ENCODE measurements at places on chromosomes 6 and 20.

- no peak for DNase-seq
Observed at GRCh38 chr20:19889011-19889953, 127.9 kb upstream of the NAA20 start.

DNA sequence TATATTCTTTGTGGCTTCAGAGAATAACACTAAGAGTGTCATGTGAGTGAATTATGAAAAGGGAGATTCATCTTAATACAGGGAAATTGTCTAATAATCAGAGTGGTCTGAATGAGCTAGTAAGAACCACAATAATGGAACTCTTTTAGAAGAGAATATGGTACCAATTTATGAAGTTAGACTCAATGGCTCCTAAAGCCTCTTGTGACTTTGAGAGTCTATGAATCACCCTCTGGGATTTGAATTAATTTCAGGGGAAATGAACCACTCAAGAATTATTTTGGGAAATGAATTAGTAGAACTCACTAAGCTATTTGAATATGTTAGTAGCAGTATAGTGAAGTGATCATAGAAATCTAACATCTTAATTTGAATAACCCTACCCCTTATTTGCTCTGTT is 14.3 kb downstream of the PCMT1 start:
- DNase-seq: no peak

GRCh38 chr20:62416651-62417637 is 9.9 kb upstream of the CABLES2 start:
- DNase-seq: no peak

- DNase-seq: no peak
Observed at GRCh38 chr20:47361057-47361915, 4.8 kb upstream of the ZMYND8 start.

Data from stimulated activated CD8-positive, alpha-beta memory T cell treated with anti-CD3 and anti-CD28 coated beads, Interleukin-4, amount 100 ng/mL, for 4 hours (primary cell).